Kasumi-1 (cell line): ENCODE measurements at places on chromosomes 11 and 22.

DNA sequence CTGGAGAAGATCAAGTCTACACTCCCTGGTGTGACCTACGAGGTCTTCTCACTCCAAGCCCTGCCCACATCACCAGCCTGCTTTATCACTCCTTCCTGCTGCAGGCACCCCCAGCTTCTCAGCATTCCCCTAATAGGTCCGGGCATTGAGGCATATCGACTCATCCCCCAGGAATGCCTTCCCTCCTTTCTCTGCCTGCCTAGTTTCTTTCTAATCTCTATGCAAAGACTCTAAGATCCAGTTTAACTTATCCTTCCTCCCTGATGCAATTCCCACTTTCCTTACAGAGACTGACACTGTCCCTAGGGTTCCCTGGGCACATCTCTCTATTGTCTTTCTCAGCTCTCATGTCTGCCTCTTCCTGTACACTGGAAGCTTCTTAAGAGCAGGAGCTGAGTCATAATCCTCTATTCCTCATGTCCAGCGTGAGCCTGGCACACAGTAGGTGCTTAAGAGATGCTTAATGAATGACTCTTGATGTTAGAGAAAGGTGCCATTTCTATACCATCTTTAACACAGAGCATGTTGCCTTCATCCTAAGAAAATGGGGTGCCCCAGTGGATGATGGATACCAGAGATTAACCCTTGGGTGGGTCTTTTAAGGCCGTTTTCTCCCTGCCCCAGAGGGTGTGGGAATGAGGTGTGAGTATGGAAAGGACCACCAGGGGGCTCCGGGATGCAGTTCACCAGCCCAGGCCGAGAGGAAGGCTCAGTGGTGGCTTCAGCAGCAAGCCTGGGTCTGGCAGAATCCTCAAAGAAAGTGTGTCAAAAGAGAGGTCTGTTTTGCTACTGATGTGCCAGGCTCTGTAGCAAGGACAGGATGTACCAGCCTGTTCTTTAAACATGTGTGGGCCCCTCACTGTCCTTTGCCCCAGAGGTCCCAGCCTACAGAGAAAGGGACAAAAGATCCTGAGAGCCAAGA lies 34.7 kb downstream of the PARVA start:
- peak; percentile 66 for DNase-seq

- DNase-seq: no peak
Observed at GRCh38 chr11:45647786-45648185, 17.6 kb downstream of the CHST1 start.

- no peak for DNase-seq
Observed at GRCh38 chr11:19994672-19995071, 165.6 kb downstream of the DBX1 start.

- no peak for DNase-seq
Observed at GRCh38 chr11:18111005-18111404, 5.1 kb upstream of the SAAL1 start.

DNA sequence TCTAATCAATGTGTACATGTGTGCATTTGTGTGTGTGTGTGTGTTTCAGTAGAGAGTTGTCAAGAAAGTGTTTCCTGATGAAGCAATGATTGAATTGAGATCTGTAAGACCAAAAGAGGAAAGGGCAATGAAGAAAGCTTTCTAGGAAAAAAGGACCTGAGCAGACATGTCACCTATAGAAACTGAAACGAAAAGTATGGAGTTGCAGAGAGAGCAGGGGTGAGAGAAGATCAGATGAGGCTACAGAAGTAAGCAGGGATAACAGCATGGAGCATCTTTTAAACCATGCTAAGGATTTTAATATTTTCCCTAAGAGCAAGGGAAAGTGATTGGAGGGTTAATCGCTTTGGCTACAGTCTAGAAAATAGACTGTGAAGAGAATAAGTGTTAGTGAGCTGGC lies 1459.4 kb upstream of the TENM4 start:
- no peak for DNase-seq

DNA sequence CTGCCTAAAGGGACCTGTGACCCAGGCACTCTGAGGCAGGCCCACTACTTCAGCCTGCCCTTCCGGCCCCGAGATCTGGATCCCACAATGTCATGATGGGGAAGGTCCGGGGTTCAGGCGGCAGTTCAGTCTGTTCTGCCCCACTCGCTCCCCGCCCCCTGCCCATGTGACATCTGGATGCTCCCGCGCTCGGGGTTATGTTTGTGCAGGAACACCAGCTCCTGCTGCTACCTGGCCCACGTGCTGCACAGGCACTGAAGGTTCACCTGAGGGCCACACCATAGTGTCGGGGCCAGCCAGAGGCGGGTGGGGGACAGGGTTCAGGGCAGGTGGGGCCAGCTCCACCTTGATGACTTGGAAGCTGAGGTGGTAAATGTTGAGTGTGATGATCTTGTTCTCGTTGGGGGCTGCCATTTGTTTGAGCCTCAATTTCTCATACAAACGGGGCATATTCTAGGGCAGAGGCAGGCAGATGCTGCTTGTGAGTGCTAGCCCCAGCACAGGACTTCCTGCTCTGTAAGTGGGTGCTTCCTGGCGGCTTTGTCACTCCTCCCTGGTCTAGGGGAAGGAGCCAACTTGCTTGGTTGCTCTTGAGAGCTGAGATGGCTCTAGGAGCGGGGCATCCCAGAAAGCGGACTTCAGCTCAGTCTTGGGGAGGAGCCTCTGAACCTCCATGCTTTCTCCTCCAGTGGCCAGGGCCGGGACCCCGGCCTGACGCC lies 4.4 kb upstream of the SIPA1 start:
- DNase-seq: peak; percentile 24

GRCh38 chr11:98772893-98773292 lies 247.9 kb upstream of the CNTN5 start:
- no peak for DNase-seq

DNA sequence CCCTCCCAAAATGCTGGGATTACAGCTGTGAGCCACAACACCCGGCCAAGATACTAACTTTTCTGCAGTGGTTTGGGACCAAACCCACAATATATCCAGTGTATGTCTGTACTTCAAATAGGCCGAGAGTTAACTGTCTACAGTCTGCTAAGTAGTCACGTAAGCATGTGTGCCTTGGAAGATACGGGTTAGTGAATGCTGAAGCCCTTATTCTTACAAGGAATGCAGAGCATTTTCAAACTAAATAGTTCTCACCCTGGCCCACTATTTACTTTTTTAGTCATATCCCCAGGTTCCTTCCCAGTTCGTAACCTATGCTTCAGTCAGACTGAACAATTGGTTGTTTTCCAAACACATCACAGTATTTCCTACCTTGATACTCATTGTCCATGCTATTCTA lies 176.0 kb downstream of the WNT11 start:
- no peak for DNase-seq

DNA sequence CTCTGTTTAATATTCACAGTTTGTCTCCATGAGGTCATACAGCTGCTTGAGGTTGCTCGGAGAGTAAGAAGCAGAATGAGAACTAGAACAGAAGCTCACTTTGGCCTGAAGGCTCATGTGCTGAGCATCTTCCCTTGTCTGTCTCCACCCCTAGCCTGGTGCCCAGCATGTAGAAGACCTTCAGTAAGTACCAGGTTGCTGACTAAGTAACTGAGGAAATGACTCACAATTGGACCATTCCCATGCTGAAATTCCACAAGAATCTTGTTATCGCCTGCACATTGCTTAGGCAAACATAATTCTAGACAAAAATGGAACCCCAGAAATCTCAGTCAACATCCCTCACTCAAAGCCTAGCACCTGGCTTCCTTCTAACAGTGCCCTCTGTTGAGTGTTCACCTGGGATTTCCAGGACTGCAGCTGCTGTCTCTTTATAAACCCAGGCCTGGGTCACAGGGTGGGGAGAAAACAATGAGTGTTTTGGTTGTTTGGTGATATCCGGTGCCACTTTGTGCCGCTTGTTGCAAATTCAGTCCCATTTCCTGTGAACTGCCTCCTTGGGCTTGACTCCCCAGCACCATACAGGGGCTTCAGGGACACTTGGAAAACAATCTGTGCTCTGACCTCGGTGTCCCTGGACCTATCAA lies 406.8 kb downstream of the ETS1 start:
- no peak for DNase-seq

DNA sequence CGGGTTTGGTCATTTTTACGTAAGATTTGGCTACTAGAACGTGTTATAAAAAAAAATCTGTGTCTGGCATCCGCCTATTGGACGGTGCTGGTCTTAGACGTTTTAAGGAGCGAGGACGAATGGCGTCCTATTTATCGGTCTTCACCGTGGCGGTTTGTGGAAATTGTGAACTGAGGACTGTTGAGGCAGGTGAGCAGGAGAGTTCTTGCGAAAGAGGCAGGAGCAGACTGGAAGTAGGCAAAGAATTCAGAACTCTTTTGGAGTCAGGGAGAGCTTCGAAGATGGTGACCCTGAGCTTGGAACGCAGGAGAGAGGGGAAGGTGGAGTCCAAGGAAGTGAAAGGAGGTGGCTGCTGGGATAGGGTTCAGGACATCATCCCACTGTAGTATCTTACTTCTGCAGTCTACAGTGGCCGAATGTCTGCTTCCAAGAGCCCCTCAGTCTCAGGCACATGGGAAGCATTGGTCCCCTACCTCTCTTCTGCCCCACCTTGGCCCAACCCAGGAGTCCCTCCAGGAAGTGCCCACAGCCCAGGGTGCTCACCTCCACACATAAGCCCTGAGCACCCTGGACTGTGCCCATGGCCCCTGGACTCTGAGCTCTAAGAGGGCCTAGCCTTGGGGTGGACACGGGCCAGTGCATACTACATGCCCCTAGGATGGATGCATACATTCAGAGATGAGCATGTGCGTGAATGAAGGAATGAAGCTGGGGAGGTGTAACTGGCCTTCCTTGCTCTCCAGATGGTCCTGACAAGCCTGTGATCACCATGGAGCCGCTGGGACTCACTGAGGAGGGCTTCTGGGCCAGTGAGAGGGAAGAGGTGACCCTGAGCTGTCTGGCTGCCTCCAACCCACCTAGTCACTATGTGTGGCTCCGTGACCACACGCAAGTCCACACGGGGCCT lies 3.7 kb downstream of the VSIG10L2 start:
- no peak for DNase-seq

- DNase-seq: no peak
Observed at GRCh38 chr22:37734964-37735451, 38.2 kb downstream of the TRIOBP start.

DNA sequence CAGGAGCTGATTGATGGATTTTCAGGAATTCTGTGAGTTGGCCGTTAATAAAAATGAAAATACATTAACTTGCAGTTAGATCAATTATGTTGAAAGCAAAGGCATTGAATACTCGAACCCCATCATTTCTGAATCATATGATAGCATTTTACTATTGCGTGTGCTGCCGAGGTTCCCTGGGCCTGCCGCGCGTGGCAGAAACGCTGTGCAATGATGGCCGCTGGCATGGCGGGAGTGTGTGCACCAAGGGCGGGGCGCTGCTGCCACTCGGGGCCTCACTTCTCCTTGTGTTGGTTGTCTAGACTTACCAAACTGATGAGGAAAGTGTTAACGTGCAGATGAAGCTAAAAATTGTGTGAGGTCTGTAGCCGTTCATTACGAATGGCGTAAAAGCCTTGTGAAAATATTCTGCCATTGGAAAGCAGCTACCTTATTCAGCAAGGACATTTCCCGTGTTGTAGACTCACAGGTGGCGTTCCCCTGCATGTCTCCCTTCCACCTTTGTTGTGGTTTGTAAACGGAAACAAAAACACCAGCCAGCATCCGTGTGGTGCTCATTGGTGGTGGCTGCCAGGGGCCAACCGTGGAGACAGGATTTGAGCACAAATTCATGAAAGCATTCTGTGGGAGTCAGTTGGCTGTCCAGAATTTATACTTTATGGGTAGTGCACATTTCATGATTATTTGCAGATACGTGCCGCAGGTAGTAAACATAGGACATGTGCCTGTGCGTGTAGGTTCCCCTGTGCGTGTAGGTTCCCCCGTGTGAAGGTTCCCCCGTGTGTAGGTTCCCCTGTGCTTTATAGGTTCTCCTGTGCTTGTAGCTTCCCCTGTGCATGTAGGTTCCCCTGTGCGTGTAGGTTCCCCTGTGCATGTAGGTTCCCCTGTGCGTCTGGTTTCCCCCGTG lies 5.9 kb upstream of the GRAMD4 start:
- no peak for DNase-seq

- no peak for DNase-seq
Observed at GRCh38 chr22:37213941-37214730, 1.9 kb upstream of the SSTR3 start.

DNA sequence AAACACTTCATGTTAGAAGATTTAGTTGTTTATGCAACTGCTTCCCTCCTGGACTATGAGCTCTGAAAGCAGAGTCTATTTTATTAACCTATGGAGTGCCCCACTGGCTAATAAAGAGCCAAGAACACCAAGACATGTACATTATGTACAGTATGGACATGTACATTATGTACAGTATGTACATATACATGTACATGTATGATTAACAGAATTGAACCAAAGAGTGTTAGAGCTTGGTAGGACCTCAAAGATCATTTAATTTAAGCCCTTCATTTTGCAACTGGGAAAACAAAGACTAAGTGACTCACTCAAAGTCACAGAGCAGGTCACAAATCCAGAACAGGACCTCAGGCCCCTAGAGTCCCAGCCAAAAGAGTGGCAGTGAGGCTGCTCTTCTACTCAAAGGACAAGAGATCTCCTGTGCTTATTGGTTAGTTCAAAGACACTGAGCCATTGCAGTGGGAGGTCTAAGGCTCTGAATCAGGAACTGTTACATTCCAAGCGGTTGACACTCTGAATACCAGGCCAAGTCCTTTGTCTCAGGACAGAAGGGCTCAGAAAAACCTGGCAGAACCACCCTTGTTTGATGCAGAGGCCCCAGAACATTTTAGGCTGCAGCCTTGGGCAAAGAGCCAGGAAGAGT lies 103.8 kb downstream of the FAM168A start:
- no peak for DNase-seq

DNA sequence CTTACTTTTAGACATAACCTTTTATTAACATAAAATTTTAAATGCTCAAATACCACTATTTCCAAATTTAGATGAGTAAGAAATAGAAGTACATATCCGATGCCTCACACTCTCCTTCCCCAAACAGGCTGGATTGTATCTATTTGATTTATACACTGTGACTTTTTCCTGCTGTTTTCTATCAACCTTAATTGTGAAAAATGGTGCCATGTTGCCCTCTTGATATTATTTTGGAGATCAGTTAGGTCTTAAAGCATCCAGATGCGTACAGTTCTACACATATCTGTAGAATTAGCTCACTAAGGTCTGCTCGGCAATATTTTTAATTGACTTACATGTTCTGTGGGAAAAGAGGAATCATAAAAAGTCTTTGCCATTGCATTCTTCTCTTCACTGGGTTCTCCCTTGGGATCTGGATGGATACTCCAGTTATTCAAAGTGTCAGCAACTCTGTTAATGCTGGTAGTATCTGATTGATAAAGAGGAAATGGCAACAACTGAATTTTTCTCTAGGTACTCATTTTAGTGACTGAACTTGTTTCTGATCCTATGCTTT lies 27.2 kb downstream of the EIF3M start:
- no peak for DNase-seq

DNA sequence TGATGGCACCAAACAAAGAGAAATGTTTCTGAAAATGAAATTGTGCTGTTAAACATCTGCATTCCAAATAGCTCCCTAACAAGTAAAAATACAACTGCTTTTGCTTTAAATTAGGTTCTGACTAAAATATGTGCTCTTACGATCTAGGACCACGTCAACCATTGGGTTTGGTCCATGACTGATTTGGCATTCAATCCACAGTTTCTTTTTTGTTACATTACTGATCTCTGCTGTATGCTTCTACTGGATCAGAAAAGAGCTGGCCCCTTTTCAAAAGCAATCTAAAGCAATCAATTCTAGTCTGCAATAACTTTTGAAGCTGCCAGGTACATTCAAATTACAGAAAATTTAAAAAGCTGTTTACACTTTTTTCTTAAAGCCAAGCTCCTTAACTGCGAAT lies 1047.1 kb upstream of the CCDC90B start:
- DNase-seq: no peak
